ENCODE measurements at places on chromosomes 5 and 9.

DNA sequence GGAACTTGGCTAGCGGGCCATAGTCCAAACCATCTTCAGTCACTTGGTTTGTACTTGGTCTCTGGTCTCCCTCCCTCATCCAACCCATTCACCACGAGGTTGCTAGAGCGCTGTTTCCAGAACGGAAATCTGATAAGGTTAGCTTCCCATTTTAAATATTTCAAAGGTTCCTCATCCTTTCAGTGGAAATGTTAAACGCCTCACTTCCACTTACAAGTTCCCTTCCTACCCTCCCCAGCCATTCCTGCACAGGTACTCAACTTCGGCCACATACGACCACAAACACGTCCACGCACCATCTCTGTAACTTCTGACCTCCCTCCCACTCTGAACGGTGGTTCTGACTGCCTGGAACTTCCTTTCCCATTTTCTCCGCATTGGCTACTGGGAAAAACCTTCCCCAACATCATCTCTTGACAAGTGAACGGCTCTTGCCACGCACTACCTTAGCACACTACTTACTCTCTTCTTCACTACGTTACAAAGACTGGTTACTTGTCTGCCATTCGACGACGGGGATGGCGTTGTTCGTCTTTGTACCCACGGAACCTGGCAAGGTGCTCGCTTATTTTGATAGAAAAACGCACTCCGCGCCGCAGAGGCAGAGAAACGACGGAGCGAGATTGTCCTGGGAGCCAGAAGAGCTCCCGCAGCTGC, 629 bp downstream of the CCNH start:
- peak; percentile 26 for DNase-seq

DNA sequence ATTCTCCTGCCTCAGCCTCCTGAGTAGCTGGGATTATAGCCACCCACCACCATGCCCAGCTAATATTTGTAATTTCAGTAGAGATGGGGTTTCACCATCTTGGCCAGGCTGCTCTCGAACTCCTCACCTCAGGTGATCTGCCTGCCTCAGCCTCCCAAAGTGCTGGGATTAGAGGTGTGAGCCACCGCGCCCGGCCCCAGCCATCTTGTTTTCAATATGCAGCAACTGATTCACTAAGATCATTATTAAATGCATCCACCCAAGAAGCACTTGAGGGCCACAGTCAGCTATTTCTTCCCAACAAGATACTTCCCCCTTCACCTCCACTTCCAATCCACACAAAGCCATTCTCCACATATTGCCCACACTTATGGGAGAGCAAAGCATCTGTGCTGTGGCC, 115.8 kb downstream of the BNC2 start:
- DNase-seq, result no peak

GRCh38 chr9:124771867-124772679, 962 bp upstream of the NR6A1 start:
- peak; percentile 93 for DNase-seq

GRCh38 chr9:99101271-99101670, 3.6 kb upstream of the TGFBR1 start:
- no peak for DNase-seq

- DNase-seq, result no peak
Observed at GRCh38 chr9:123309611-123310010, 41.2 kb upstream of the STRBP start.

DNA sequence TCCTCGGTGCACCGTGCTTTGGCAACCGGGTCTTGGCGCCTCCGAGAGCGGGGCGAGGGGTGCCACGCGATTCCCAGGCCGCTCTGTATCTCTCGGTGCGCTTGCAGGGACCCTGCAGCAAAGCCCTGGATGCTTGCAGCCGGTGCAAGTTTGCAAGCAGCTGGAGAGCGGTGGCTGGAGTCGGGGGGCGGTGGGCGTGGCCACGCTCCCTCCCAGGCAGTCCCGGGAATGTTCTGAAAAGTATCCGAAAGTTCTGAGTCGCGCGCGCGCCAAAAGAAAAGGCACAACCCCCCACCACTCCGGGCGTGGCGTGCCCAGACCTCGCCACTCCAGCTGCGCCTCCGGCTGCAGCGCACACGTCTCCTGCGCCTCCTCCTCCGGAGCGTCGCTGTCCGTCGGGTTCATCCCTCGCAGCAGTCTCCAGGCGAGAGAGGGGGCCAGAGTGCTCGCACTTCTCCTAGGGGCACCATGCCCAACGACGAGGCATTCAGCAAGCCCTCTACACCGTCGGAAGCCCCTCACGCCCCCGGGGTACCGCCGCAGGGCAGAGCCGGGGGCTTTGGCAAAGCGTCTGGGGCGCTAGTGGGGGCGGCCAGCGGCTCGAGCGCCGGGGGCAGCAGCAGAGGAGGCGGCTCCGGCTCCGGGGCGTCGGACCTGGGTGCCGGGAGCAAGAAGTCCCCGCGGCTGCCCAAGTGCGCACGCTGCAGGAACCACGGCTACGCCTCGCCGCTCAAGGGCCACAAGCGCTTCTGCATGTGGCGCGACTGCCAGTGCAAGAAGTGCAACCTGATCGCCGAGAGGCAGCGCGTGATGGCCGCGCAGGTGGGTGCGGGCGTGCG, at the start of gene DMRT1:
Gene DMRT1, plus strand, starts transcription at position 327 of the 839 bp plus-strand sequence. Its CDS starts 142 bp downstream, at position 469.
- DNase-seq, result no peak

DNA sequence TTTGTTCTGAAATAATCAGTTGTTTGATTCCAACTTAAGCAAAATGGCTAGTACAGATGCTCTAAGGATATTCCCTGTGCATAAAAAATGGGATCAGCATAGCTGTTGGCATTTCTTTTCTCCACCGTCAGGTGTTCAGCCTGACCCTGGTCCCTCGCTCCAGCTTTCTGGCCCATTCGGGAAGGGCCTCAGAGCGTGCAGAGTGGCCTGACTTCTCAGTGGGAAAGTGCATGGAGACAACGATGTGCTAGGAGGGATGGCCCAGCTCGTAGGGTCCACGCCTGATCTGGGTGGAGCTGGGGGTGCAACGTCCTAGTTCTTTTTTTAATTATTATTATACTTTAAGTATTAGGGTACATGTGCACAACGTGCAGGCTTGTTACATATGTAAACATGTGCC, 319.1 kb upstream of the IRX4 start:
- no peak for DNase-seq

DNA sequence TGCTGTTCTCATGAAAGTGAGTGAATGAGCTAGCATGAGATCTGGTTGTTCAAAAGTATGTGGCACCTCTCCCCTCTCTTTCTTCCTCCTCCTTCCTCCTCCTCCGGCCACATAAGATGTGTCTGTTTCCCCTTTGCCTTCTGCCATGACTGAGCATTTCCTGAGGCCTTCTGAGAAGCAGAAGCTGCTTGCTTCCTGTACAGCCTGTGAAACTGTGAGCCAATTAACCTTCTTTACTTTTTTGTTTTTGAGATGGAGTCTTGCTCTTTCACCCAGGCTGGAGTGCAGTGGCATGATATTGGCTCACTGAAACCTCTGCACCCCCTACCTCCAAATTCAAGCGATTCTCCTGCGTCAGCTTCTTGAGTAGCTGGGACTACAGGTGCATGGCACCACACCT, 6.1 kb downstream of the S100Z start:
- peak; percentile 49 for DNase-seq

GRCh38 chr5:1085391-1085790, 26.5 kb downstream of the SLC12A7 start:
- no peak for DNase-seq

- no peak for DNase-seq
Observed at GRCh38 chr5:138559937-138560336, 15.3 kb downstream of the HSPA9 start.

DNA sequence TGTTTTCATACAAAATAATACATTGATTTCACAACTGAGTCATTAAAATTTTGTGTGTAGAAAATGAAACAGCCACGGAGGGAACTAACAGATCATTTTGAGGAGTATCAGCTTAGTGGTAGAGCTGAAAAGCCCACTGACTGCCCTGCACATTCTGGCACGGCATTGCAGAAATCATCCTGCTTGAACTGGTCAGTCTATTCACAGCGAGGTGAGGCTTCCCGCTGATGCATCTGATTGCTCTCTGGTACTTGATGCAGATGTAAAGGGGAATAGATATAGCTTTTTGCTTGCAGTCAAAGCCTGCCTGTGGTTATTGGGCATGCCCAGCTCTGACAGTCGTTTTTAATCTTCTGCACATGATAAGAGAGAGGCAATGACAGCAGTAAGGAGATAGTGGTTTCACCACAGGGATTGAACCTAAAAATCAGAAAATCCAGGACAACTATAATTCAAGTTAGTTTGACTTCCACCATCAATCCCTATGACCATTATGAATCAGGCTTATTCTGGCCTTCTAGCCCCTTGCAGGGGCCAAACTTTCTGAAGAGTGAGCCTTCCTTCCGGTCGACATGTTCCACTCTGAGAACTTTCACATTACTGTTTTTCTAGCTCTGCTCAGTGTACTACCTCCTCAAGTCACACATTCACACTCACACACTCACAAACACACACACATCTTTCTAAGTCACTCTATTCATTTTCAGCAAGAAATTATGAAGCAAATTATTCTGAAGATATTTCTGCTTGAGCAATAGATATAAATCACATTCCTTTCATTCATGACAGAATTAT, 782.8 kb upstream of the NUDT12 start:
- no peak for DNase-seq

DNA sequence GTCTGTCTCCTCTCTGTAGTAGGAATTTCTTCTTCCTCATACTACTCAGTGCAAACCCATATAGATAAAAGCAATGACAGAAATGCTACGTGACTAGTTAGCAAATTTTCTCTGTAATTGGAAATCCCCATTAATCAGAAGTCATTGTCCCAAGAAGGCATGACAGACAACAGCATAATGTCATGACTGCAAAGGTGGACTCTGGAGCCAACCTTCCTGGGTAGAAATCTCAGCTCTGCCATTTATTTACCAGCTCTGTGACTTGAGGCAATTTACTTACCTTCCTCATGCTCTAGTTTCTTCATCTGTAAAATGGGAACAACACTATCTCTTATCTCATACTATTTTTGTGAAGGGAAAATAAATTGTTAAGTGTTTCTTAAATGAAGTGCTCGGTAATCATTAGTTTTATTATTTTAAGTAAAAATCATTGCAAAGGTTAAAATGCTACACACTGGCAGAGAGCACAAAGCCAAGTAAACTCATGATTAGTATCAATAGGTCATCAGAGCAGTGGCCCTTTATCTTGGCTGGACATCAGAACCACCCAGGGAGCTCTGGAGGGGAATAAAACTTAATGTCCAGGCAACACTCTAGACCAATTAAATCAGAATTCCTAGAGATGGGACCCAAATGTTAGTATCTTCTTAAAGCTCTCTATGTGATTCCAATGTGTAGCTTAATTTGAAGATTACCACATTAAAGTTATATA, 43.8 kb upstream of the FST start:
- no peak for DNase-seq

GRCh38 chr9:25703701-25704357, 25.6 kb upstream of the TUSC1 start:
- peak; percentile 45 for DNase-seq

DNA sequence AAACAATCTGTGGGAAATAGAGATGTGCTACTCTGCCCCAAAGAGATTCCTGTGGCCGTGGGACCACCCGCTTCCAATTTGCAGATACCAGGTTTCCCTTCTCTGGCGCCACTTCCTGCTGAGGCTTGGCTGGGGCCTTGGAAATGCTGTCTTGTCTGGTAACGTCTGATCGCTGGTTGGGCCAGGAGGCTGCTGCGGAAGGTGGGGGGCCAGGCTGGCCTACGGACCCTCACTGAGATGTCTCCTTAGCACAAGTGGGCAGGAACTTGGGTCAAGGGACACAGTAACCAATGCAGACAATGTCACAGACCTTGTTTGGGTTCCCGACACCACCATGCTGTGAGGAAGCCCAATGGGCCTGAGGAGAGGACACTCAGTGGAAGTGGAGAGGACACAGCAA, 31.7 kb upstream of the IRX4 start:
- DNase-seq, result no peak

- no peak for DNase-seq
Observed at GRCh38 chr5:143601357-143601756, 197.9 kb upstream of the NR3C1 start.

DNA sequence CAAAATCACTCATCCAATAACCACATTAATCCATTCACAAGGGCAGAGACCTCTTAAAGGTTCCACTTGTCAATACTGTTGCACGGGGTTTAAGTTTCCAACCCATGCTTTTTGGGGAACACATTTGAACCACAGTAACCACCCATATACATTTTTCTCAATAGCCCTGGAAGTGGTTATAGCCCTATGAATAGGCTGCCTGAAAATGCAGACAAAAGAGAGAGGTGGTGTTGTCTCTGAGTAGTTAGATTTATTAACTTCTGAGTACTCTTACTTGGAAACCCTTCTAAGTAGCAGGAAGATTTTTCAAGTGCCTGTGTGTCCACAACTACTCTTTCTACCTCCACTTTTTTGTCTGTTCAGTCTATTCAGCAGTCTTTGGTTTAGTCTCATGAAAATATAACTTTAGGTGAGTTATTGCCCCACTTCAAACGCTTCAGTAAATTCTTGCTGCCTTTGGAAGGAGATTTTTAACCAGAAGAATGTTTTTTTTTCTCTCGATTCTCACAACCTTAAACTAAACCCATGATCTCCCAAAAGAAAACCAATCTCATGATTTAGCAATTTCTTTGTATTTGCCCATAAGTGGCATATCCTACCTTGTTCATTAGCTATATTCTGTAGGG, 42.6 kb downstream of the ARHGEF28 start:
- DNase-seq, result no peak

GRCh38 chr9:127074561-127075548, 47.6 kb downstream of the ANGPTL2 start:
- DNase-seq, result no peak

DNA sequence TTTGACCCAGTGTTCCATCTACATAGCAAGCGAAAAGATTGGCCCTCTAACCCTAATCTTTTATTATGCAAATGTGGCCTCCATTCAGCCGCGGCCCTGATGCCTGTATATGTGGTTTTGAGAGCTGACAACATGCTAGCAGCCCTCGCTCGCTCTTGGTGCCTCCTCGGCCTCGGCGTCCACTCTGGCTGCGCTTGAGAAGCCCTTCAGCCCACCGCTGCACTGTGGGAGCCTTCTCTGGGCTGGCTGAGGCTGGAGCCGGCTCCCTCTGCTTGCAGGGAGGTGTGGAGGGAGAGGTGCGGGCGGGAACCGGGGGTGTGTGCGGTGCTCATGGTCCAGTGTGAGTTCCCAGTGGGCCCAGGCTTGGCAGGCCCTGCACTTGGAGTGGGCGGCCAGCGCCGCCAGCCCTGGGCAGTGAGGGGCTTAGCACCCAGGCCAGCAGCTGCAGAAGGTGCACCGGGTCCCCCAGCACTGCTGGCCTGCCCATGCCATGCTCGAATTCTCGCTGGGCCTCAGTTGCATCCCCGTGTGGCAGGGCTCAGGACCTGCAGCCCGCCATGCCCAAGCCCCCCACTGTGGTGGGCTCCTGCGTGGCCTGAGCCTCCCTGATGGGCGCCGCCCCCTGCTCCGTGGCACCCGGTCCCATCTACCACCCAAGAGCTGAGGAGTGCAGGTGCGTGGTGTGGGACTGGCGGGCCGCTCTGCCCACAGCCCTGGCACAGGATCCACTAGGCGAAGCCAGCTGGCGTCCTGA, 757.5 kb upstream of the CTNND2 start:
- no peak for DNase-seq

DNA sequence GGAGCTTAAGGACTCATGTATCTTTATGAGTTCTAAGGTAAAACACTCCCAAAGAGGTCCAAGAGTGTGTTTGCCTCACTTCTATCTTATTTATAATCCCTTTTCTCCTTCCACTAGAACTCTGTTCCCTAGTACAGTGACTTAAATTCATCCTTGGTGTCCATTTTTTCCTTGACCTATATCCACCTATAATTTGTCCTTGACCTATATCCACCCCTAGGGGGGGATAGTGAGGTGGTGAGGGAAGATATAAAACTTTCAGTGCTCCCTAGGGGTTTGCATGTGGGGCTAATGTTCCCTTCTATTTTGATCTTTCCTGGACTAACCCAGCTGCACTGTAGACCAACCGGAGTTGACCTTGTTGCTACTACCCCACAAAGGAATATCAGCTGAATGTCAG, 83.5 kb upstream of the GNAQ start:
- DNase-seq, result no peak

All from stomach (tissue), 19 donors.